ENCODE measurements at places on chromosomes 5 and 9. TPM values are rescaled to one million over a fixed set of nuclear protein-coding genes. Genes with fewer than 3 reads are reported as not detected.

DNA sequence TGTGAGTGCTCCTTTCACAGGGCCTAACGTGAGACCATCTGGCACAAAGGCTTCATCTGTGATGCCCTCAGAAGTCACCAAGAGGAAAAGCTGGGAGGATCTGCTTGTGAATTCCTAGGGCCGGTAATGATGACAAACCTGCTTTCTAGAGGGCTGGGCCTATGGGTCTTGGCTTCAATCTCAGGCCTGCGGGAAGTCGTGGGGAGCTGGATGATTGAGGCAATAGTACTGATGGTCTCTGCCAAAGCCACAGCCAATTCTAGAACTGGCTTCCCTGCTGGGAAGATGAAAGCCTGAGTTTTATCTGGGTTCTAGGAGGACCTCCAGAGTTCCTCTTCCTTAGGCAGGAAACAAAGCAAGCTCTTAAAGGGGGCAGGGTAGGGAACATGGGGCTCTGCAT, 102.7 kb downstream of the TMEM215 start:
- H3K27me3 ChIP-seq = no peaks in the 10 kb centered on the region
- H3K27ac ChIP-seq = no peak overlapping the region
- no peak overlapping the region for H3K4me3 ChIP-seq
- H3K36me3 ChIP-seq = no peaks in the 10 kb centered on the region

FGF18 gene
- 0.61 TPM for total RNA-seq

DNA sequence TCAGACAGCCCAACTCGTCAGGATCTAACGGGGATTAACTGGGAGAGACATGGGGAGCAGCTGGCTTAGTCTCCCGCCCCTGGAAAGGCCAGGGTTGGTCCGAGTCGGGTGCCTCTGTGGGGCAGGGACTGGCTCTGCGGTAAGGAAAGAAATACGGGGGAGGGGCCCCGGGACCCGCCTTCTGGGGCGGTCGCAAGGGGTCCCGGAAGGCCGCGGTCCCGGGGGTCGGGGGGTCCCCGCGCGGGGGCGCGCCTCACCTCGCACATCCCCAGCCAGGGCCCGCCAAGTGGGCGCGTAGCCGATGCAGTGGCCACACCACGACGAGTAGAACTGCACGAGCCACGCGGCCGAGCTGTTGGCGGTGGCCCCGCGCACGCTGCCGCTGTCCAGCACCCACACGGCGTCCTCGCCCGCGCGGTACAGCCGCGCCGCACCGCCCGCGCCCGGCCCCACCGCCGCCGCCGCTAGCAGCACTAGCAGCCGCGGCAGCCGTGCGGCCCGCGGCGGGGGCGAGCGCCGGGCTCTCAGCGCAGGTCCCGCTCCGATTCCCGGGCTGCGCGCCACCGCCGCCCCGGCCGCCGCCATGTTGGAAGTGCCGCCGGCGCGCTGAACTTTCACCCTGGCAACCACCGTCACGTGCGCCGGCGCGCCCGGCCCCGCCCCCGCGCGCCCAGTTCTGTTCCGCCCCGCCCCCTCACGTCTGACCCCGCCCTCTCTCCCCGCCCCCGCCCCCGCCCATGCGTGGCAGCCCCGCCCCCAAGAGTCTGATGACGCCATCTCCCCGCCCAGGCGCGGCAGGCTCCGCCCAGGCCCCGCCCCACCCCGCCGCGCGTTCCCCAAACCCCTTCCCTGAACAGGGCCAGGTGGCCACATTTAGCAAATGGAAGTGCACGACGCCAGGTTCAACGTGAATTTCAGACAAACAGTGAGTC, at the start of gene QSOX2:
Gene QSOX2 (minus strand): TSS at position 594 of the 932 bp plus-strand sequence. CDS start 9 bp downstream, at position 585.
- H3K36me3 ChIP-seq = peaks cover 22% of the 10 kb centered on the region
- H3K27me3 ChIP-seq = peaks cover 34% of the 10 kb centered on the region
- H3K4me3 ChIP-seq = peak within 1 kb of the TSS; percentile 86
- peak within 1 kb of the TSS; percentile 82 for H3K27ac ChIP-seq
- peak; percentile 75 for DNase-seq

PCDHA11 gene
- total RNA-seq = 0.64 TPM

DNA sequence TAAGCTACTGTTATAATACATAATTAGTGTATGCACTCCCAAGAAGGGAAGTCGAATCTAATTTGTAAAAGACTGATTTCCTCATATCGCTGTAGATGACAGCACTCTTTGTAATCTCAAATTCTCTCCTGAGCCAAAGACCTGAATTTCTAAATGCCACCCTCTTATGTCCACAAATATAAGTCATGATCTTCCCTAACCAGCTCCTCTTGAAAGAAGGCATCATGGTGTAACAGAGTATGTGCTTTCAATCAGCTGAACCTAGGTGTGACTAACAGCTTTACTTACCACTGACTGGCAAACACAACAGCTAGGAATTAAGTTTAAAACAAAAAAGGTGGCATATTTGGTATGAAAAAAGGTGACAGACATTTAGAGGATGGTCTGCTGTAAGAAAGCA, 34.0 kb upstream of the CTNNAL1 start:
- H3K36me3 ChIP-seq = peaks cover 12% of the 10 kb centered on the region
- no peaks in the 10 kb centered on the region for H3K27me3 ChIP-seq
- no peak overlapping the region for H3K27ac ChIP-seq

DNA sequence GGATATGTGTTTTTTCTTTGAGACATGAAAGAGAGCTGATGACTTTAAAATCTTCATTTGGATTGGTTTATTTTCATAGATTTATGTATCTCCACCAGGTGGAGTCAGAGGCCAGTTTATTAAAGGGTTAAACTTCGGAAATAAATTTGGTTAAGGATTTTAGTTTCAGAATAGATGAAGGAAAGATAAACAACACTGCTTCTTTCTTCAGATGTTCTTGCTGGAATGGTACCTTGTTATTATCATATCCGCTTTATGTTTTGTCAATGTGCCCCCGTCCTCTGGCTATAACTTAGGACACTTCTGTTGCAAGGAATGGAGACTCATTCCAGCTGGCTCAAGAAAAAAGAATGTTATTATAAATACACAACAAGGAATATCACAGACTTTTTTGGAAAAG, 81.2 kb downstream of the ALDH1A1 start:
- H3K4me3 ChIP-seq = no peak overlapping the region
- H3K36me3 ChIP-seq = no peaks in the 10 kb centered on the region
- no peak overlapping the region for H3K27ac ChIP-seq

GLRA1 gene
- not detected for total RNA-seq

GRCh38 chr5:76751291-76751690, 35.4 kb downstream of the F2R start:
- no peaks in the 10 kb centered on the region for H3K27me3 ChIP-seq
- H3K4me1 ChIP-seq = no peaks in the 10 kb centered on the region
- H3K4me3 ChIP-seq = no peak overlapping the region
- H3K27ac ChIP-seq = no peak overlapping the region
- no peaks in the 10 kb centered on the region for H3K36me3 ChIP-seq

SPINK6 gene
- not detected for total RNA-seq

GRCh38 chr5:76754668-76755078, 38.7 kb downstream of the F2R start:
- no peaks in the 10 kb centered on the region for H3K36me3 ChIP-seq
- H3K4me1 ChIP-seq = peaks cover 10% of the 10 kb centered on the region
- H3K27me3 ChIP-seq = no peaks in the 10 kb centered on the region
- H3K4me3 ChIP-seq = no peak overlapping the region
- DNase-seq = no peak

PCDHGB4 gene
- total RNA-seq = 8.2 TPM

GBGT1 gene
- total RNA-seq = not detected

DNA sequence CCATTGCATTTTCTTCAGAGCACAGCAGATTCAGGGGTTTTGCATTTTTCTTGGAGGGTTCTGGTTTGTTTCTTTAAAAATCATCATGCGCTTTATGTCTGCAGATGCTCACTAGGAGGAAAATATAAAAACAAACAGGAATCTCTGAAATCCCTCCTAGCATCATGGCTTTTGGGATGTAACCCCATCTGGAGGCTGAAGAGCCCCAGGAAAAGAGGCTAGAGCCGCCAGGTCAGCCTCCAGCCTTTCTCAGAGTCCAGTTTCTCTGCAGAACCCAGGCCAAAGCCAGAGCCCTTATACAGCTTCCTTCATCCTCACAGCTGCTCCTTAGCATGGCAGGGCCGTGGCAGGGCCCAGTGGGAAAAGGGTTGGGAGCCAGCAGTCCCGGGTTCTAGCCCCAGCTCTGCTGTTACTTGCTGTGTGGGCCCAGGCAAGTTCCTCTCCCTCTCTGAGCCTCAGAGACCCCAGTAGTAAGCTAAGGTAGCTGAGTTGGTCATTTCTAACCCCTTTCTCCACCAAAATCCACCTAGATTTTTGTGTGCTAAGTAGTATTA, 62.1 kb downstream of the PAX5 start:
- H3K27me3 ChIP-seq = peaks cover 12% of the 10 kb centered on the region
- H3K27ac ChIP-seq = no peak overlapping the region
- DNase-seq = no peak
- H3K4me3 ChIP-seq = no peak overlapping the region

DNA sequence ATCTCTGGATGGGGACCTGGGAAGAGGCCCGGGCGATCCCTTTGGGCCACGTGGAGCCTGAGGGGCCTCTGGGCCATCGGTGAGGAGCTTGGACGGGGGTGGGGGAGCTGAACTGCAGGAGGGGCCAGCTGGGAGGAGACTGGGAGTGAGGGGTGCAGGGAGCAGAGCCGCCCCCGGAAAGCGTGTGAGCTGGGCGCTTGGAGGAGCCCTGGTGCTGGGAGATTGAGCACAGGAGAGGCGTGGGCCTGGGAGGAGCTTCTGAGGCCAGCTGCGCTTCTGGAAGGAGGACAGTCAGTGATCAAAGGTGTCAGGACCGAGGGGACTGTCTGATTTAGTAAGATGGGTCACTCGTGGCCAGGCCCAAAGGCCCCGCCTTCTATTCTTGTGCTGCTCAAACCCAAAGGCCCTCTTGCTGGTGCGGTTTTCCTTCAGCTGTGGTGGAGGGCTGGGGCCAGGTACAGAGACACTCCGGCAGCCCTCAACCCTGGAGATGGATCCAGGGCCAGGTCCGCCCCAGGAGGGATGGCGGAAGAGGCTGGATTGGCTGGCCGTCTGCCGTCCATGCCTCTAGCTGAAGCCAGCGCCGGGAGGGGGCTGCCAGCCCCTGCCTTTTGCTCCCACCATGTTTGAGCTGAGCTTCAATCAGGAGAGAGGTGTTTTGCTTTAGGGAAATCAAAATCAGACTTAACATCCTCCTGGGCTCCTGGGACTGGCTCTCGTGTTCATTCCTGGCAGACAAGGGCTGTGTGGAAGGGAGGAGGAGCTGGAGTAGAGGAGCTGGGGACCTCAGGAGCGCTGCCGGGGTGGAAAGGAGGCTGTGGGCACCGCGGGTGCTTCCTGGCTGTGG, 21.6 kb downstream of the NCS1 start:
- no peaks in the 10 kb centered on the region for H3K4me1 ChIP-seq
- H3K27ac ChIP-seq = no peak overlapping the region
- H3K4me3 ChIP-seq = no peak overlapping the region

DNA sequence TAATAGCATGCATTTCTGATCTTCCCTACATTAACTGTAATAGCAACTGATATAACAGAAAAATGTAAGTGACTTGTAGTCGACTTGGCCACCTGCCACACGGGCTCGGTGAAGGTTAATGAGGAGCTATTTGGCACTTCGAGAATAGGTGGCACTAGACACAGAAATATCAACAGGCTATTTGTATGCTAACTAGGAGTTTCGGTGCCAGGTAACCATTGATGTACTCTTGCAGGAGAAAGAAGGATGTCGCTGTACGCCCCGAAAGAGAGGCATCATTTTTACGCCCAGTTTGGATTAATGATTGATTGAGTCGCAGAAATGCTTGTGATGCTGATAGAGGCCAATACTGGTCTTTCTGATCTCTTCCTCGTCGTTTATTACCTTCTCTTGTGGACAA, 516 bp upstream of the DMRT2 start:
- peak overlapping the region; percentile 58 for H3K27ac ChIP-seq
- peak; percentile 18 for DNase-seq
- peaks cover 13% of the 10 kb centered on the region for H3K4me1 ChIP-seq
- peaks cover 19% of the 10 kb centered on the region for H3K36me3 ChIP-seq

DNA sequence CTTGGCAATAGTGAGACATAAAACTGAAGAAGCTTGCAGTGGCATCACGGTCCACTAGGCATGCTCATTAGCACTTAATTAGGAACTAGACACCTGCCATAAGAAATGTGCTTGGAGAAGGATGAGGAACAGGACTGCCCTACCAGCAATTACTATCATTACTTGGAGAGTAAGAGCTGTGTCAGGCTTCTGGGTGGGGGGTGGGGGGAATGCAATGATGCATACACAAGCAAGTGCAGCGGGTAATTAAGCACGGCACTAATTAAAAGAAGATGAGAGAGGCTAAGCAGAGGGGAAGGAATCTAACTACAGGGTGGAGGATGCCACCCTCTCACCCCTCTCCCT, 53.1 kb downstream of the TLE1 start:
- H3K27me3 ChIP-seq = no peaks in the 10 kb centered on the region
- H3K36me3 ChIP-seq = peaks cover 16% of the 10 kb centered on the region
- H3K4me3 ChIP-seq = no peak overlapping the region
- no peak overlapping the region for H3K27ac ChIP-seq
- H3K4me1 ChIP-seq = no peaks in the 10 kb centered on the region

RBM27 gene
- 24.1 TPM for total RNA-seq

GRCh38 chr9:115116421-115117284, 1.3 kb downstream of the TNC start:
- no peak overlapping the region for H3K27ac ChIP-seq
- peaks cover 9% of the 10 kb centered on the region for H3K36me3 ChIP-seq
- H3K4me1 ChIP-seq = peaks cover 9% of the 10 kb centered on the region
- no peak for DNase-seq

- H3K4me1 ChIP-seq = no peaks in the 10 kb centered on the region
- no peaks in the 10 kb centered on the region for H3K27me3 ChIP-seq
- H3K4me3 ChIP-seq = no peak overlapping the region
Measured at GRCh38 chr5:21121213-21121612, 1133.2 kb upstream of the CDH18 start.

GRCh38 chr5:16849775-16850174, 86.3 kb downstream of the MYO10 start:
- H3K4me3 ChIP-seq = no peak overlapping the region
- H3K27ac ChIP-seq = no peak overlapping the region
- peaks cover 11% of the 10 kb centered on the region for H3K36me3 ChIP-seq
- peaks cover 16% of the 10 kb centered on the region for H3K4me1 ChIP-seq

PCDHGA8 gene
- 1.1 TPM for total RNA-seq

DNA sequence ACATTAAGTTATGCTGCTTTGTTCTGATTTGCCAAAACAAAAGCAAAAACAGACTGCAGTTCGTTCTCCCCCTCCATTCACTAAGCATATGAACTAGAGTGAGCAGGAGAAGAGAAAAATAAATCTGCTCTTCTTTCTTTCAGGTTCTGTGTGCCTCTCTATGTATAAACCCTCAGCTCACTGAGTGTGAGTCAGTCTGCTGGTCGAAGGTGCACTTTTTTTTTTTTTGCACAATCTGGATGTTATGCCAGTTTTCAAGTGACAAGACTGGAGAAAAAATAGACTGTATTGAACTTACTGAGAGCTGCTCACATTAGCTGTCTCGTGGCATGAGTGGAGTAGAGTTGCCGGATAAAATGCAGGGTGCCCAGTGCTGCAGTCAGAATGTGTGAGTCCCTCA, 244.6 kb upstream of the ATP10B start:
- no peak for DNase-seq
- H3K27me3 ChIP-seq = no peaks in the 10 kb centered on the region
- H3K27ac ChIP-seq = no peak overlapping the region
- H3K4me1 ChIP-seq = no peaks in the 10 kb centered on the region

DNA sequence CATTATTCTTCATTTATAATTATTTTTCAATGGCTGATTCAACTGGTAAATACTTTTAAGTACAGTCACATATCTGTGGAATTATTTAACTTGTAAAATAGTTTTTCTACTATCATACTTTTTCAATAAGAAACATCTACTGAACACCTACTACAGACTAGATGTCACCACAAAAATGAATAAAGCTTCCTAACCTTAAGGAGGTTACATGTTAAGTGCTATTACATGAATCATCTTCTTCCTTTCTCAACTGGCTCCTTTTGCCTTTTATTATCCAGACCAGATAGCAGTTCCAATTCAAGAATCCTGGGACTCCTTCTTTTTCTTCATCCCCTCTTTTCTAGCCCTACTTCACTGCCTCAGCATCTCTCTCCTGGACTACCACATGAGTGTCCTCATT, 4.7 kb downstream of the PGGT1B start:
- peaks cover 26% of the 10 kb centered on the region for H3K36me3 ChIP-seq
- no peaks in the 10 kb centered on the region for H3K27me3 ChIP-seq
- no peak overlapping the region for H3K27ac ChIP-seq
- no peak overlapping the region for H3K4me3 ChIP-seq

Measured in Calu3 (cell line).